NCI-H1694 treated with DMSO at 0.1 percent for 48 hours (cell line): ENCODE measurements at places on chromosomes 2 and 18.

DNA sequence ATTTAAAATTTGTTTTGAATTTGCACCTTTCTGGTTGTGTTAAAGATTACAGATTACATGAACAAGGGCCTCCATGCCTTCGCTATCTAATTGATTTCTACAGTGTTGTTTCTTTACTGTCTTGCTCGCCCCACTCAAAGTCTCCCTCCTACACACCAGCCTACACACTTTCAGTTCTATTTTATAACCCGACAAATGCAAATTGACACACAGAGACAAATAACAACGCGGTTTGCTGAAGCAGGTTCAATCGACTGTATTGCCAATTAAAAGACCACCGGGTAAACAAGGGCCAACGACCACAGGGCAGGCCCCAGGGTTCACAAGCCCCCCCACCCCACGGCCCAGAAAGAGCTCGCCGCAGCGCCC, 869 bp downstream of the STARD7 start:
- no peak for DNase-seq

DNA sequence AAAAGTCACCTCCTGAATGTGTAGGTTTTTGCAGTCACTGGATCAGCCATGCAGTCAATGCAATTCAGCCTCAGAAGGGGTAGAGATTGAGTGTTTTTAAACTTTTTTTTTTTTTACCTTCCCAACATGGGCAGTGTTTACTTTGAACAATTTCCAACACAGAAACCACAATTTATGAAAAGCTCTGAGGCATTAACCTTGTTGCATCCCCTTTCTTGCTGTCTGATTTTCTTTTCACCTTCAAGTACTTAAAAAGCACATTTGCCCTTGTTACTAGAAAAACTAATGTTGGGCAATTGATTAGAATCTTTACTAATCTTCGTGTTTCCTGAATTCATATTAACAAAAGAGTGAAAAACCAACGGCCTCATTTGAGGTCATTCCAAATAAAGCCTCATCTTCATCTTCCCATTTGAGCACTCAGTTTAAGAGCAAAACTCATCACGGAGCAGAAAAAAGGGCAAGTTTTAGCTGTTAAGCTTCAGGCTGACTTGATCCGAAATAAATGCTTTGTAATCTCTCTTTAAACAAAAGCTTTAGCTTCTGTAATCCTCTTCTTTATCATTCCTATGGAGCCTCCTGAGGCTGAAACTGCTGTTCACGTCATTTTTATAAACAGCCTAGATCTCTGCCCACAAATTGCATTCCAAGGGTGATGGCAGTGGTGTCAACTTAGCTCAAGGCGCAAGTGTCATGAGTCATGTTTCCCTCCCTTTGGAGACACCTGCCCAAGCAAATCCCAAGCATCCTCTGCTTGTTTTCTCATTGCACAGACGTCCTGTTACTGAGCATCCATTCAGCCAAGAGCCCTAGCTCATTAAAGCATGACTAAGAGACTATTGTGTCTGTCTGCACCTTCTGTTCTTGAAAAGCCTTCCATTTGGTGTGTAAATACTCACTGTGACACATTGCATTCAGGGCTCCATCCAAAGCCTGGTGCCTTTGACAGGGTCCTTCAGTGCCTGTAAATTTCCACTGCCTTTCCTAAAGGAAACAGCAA, 107.7 kb downstream of the HNMT start:
- DNase-seq: peak; percentile 48

- no peak for DNase-seq
Measured at GRCh38 chr18:56891116-56891515, 240.0 kb downstream of the WDR7 start.

DNA sequence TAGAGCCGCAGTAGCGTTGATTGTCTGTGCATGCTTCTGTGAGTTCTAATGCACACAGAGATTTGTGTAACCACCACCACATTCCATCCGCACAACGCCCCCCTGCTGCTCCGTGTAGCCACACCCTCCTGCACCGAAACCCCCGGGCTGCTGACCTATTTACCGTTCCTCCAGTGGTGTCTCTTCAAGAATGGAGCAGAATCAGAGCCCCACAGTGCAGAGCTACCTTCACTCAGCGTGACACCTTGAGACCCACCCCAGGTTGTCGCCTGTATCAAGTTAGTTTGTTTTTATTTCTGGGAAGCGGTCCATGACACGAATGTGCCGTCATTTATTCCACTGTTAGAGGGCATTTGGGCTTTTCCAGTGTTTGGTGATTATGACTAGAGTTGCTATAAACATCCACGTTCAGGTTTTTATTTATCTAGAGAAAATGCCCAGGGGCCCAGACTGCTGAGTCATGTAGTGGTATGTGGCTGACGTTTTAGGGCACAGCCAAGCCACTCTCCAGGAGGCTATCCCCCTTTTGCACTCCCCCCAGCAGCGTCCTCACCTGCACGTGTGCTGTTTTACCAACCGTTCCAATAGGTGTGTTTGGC, 266.8 kb downstream of the NDUFA10 start:
- no peak for DNase-seq

- DNase-seq: no peak
Measured at GRCh38 chr2:12755384-12755783, 38.6 kb downstream of the TRIB2 start.

- no peak for DNase-seq
Measured at GRCh38 chr2:85702172-85702571, 8.0 kb downstream of the GNLY start.

DNA sequence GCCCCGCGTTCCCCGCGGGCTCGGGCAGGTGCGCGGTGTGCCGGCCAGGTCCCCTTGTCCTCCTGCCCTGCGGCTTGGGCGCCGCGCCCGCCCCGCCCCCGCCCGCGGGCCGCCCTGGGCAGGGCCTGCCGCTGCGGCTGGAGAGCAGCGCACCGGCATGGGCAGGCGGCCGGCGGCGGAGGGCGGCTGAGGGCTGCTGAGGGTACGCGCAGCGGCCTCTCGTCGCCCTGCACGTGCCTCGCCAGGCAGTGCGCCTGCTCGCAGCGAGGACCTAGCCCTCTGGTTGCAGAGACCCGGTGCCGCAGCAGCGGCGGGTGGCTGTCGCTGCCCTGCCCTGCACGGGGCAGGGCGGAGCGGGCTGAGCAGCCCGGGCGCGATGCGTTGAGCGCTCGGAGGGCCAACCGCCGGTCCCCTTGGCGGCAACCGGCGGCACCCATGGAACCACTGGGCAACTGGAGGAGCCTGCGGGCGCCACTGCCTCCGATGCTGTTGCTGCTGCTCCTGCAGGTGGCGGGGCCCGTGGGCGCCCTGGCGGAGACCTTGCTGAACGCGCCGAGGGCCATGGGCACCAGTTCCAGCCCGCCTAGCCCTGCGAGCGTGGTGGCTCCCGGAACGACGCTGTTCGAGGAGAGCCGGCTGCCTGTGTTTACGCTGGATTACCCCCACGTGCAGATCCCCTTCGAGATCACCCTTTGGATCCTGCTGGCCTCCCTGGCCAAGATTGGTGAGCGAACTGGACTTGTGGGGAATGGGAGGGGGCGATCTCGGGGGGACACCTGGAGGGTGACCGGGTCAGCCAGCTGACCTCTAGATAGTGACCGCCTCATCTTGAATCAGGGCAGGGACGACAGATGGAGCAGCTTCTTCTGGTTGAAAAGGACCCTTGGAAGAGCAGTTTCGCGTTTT, at the start of gene SLC9A2:
Gene SLC9A2, plus strand, starts transcription at position 140 of the 906 bp plus-strand sequence. Its CDS starts 296 bp downstream, at position 436.
- no peak for DNase-seq

- no peak for DNase-seq
Measured at GRCh38 chr2:235934774-235935484, 233.3 kb downstream of the GBX2 start.

GRCh38 chr18:73778032-73778359, 369.6 kb downstream of the FBXO15 start:
- no peak for DNase-seq

DNA sequence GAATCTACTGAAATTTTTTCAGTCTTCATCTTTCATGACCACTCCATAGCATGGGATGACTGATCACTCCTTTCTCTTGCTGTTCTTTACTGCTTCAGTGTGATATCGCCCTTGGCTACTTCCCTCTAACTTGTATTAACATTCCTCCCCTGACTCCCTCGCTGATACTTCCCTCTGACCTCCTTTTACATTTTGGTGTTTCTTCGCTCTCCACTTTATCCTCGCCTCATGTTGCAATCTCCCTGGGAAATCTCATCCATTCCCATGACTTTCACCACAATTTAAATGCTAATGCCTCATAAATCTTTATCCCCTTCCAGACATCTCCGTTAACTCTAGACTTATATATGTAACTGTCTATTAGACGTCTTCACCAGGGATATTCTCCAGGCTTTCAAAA, 167.3 kb downstream of the IKZF2 start:
- DNase-seq: no peak
